Transverse colon (tissue), 4 donors: ENCODE measurements at places on chromosomes 4 and X.

- no peak for DNase-seq
- H3K27ac ChIP-seq = no peak overlapping the region
- H3K4me1 ChIP-seq = no peaks in the 10 kb centered on the region
- H3K36me3 ChIP-seq = no peaks in the 10 kb centered on the region
- H3K4me3 ChIP-seq = no peak overlapping the region
Observed at GRCh38 chr4:23920716-23921446, 31.0 kb upstream of the PPARGC1A start.

- no peaks in the 10 kb centered on the region for H3K27me3 ChIP-seq
- DNase-seq = no peak
- no peak overlapping the region for H3K4me3 ChIP-seq
- no peak overlapping the region for H3K27ac ChIP-seq
Observed at GRCh38 chr4:57424232-57424897, 314.2 kb upstream of the IGFBP7 start.

- DNase-seq = no peak
- H3K4me3 ChIP-seq = no peak overlapping the region
- H3K27me3 ChIP-seq = no peaks in the 10 kb centered on the region
- H3K27ac ChIP-seq = no peak overlapping the region
Observed at GRCh38 chr4:162343967-162344366, 180.2 kb upstream of the FSTL5 start.

DNA sequence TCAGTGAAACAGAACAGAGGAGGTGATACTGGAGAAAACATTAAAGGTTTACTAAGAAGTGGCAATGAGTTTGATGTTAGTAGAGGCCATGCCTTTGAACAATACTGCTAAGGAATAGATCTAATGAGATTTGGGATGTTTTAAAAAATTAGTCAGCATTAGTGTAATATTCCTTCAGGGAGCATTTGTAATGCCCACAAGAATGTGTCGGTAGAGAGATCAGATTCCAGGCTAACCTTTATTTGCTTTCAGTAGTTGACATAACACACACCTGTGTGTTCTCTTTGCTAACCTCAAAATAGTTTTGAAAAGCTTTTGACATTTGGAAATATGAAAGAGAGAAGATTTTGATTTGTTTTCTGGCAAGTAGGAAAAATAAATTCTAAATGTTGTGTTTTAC, 328.8 kb downstream of the BMPR1B start:
- no peaks in the 10 kb centered on the region for H3K36me3 ChIP-seq
- DNase-seq = no peak
- no peaks in the 10 kb centered on the region for H3K27me3 ChIP-seq

- H3K4me3 ChIP-seq = no peak overlapping the region
- H3K27me3 ChIP-seq = no peaks in the 10 kb centered on the region
- no peak overlapping the region for H3K27ac ChIP-seq
- H3K4me1 ChIP-seq = no peaks in the 10 kb centered on the region
- no peaks in the 10 kb centered on the region for H3K36me3 ChIP-seq
Observed at GRCh38 chr4:73822812-73823504, 13.5 kb upstream of the CXCL6 start.

DNA sequence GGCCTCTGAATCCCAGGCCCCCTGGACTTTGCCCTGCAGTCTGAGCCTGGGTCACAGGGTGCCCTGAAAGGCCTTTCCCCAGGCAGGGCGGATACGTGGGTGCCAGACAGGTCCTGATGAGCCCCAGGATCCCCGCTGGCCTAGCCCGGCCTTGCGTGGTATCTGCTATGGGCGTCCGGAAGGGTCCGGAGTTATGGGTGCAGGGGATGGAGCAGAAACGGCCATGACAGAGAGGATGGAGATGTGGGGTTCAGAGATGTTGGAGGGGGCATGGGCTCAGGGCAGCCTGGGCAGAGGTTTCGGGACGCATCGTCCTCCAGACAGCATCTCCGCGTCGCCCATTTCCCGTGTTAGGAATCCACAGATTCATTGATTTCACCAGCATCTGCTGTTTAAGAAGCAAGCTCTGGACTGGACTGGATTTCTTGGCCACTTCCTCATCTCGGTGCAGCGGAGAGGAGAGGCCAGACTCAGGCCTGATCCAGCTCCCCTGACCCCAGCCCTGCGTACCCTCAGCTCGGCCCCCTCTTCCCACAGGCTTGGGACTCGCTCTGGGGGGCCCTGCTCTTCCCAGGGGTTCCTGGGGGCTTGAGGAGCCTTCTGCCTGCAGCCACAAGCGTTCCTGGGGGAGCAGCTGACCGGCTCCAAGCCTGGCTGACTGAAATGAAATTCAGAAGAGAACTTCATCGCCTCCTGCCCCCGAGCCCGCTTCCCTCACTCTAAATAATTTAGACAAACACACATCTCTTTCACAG, 86.9 kb upstream of the ADRA2C start:
- H3K27ac ChIP-seq = no peak overlapping the region
- no peak overlapping the region for H3K4me3 ChIP-seq
- H3K27me3 ChIP-seq = peaks cover 25% of the 10 kb centered on the region
- no peak for DNase-seq

DNA sequence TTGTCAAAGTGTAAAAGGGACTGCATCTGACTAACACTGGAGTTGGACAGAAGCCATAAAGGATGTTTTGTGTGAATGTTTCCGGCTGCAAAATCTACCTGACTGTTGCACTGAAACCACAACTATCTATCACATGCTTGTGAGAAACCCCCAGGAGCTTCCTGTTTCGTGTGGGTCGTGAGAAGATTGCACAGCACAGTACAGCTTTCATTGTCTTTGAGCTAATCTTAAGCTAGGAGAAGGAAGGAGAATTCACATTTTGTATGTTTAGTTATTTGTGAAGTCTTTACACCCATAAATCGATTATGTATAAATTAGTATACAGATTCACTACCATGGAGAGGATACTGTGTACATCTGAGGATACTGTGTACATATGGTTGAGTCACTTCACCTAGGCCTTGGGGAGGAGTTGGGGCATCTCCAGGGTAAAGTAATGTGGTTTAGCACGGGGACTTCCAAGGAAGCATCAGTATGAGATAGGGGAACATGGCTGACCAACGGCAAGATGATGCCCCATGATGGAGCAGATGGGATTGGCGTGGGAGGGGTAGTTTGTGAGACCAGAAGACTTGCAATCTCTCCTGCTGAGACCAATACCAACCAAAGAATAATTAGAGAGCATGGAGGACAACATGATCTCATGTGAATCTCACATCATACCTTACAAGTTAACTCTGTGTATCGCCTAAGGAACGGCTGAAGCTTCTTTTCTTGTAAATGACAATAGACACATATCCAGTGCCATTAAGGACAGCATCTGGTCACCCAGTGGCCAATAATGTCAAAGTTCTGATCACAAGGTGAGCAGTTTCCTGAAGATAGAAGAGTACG, 43.1 kb upstream of the FAM9C start:
- H3K27me3 ChIP-seq = no peaks in the 10 kb centered on the region
- H3K4me3 ChIP-seq = no peak overlapping the region
- H3K4me1 ChIP-seq = no peaks in the 10 kb centered on the region
- DNase-seq = peak; percentile 45
- H3K27ac ChIP-seq = peak overlapping the region; percentile 50
